ENCODE measurements at places on chromosomes 2 and 18.

GRCh38 chr2:202042444-202042843, 8.8 kb downstream of the FZD7 start:
- DNase-seq, result peak; percentile 70

GRCh38 chr18:23398401-23398800, 54.7 kb upstream of the RIOK3 start:
- DNase-seq, result peak; percentile 34

DNA sequence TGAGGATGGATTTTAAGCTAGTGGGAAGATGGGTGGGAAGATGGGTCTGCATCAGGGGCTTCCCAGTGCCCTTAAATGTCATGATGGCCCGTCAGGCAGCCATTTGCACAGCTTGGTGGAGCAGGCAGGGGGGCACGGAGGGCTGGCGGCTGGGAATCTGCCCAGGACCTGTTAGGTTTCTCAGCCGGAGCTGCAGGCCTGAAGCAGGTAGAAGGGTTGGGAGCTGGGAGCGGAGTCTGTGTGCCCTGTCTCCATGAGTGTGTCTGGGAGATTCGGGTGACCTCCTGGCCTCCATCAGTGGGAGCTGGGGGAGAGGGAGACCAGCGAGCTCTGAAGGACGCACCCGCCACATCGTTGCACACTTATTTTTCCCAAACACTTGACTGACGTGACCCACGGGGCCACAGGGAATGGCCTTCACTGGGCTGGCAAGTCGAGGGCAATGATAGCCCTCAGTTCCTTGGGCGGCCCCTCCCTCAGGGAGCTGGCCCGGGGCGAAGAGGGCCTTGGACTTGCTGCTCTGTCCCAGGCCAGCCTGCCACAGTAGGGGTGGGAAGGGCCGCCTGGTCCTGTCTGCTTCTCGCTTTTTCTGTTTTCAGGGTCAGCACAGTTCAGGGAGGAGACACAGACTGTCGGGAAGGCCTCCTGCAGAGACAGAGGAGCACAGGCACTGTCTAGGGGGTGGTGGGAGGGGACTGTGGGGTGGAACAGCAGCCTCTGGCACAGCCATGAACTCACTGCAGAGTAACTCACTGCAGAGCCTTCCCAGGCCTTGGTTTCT, 236.8 kb downstream of the ZBTB7C start:
- DNase-seq, result no peak

- no peak for DNase-seq
These were observed 24.6 kb upstream of the TXNDC2 start for GRCh38 chr18:9861157-9861556.

DNA sequence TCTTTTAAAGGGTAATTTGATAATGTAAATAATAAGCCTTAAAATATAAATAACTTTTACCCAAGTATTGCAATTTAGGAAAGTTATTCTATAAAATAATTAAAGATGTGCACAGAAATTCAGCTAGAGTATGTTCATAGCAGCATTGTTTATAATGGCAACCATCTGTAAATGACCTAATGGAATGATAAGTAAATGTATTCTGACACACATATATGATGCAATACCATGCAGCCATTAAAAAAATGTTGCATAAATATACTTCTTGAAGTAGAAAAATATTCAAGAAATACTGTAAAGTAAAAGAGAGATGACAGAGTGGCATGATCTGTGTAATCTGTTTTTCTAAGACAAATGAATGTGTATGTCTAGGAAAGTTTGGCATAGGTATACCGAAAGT, 545.7 kb downstream of the ZEB2 start:
- DNase-seq, result peak; percentile 60

GRCh38 chr2:241846406-241846805, 12.3 kb downstream of the PDCD1 start:
- no peak for DNase-seq

DNA sequence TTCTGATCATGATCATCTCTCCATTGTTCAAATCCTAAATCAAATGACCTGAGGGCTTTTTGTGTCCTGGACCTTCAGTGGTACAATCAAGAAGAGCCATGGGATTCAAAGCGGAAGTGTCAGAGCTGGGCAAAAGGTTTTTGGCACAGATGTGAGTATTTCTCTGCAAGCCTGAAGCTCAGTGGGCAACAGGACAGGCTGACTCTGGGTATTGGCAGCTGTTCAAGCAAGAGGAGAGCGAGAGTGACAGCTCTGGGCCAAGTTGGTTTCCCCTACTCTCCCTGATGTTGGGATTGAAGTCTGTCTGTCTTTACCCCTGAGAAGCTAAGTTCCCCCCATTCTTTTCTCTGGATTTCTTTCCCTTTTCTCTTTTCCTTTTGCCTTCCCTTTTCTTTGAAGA, 33.3 kb downstream of the DSEL start:
- DNase-seq, result no peak

DNA sequence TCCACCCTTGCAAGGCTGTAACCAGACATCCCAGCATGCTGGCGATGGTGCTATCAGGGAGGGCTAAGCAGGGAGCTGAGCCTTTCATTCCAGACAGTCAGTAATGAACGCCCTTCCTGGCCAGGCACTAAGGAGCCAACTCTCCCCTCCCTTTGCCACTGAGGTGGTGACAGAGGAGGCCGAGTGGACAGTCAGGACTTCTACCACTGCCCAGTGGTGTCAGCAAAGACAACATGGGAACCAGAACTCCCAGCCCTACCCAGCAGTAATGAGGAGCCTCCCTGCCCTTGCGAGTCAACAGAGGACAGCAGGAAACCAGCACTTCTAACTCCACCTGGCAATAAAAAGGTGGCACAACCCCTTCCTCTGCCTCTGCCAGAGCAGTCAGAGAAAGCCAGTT, 68.6 kb downstream of the ZAP70 start:
- DNase-seq, result no peak

DNA sequence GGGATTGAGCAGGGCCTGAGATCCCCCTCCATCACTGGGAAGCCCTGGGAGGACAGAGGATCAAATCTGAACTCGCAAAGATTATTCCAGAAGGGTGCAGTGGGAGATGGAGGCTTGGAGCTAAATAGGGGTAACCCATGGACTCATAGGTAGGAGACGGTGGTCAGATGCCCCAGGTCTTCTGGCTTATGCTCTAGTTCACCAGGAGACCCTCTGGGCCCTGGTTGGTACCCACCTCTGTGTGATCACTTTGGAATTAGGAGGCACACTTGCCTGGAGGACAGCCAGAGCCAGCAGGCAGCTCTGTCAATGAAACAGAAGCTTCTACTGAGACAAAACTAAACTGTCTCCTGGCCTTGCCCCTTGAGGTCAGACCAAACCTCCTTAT, 110.6 kb downstream of the TGFA start:
- DNase-seq, result no peak

- no peak for DNase-seq
These were observed 102.8 kb downstream of the CAPN13 start for GRCh38 chr2:30704309-30705020.

DNA sequence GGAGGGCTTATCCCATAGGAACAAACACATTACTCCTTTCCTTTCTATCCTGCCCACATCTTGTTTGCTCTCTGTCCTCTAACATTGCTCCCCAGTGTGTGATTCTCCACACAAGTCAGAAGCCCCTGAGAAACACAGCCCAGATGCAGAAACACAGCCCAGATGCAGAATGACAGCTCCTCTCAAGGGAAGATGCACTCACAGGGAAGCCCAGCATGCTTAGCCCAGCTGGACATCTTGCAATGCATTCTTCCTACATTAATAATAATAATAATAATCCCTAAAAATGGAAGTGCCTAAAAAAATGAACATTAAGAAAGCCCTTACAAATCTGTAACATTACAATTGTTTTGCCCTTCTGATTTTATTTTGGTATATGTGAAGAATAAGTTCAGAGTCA, 172.1 kb downstream of the CBLN2 start:
- no peak for DNase-seq

- no peak for DNase-seq
These were observed 36.0 kb downstream of the IWS1 start for GRCh38 chr2:127490283-127490682.

- no peak for DNase-seq
These were observed 266.5 kb downstream of the NEDD4L start for GRCh38 chr18:58310517-58310916.
